ENCODE measurements at places on chromosomes 4 and X.
A peak's percentile ranks its signal among the peaks of the same experiment; 100 is the strongest.

- no peak for DNase-seq
Measured at GRCh38 chr4:81471298-81471587, 464 bp downstream of the RASGEF1B start.

GRCh38 chr4:114056599-114056998, 77.2 kb upstream of the ARSJ start:
- DNase-seq: no peak

- DNase-seq: no peak
Measured at GRCh38 chr4:109238746-109239145, 63.7 kb downstream of the COL25A1 start.

DNA sequence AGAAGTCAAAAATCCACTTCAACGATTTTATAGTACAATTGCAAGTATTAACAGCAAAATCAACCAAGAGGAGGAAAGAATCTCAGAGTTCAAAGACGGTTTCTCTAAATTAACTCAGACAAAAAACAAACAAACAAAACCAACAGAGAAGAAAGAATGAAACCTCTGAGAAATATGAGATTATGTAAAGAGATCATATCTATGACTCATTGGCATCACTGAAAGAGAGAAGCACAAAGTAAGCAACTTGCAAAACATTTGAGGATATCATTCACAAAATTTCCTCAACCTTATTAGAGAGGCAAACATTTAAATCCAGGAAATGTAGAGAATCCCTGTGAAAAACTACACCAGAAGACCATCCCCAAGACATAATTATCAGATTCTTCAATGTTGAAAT, 370.4 kb downstream of the INPP4B start:
- no peak for DNase-seq

- DNase-seq: no peak
Measured at GRCh38 chrX:63740382-63740781, 44.6 kb downstream of the ARHGEF9 start.

DNA sequence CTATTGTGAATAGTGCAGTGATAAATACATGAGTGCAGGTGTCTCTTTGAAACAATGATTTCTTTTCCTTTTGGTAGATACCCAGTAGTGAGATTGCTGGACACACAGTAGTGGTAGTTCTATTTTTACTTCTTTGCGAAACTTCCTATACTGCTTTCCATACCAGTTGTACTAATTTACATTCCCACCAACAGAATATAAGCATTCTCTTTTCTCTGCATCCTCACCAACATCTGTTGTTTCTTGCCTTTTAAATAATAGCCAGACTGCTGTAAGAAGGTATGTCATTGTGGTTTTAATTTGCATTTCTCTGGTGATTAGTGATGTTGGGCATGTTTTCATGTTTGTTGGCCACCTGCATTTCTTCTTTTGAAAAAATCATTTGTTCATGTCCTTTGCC, 105.9 kb downstream of the COL4A6 start:
- no peak for DNase-seq

GRCh38 chrX:8728932-8729535, 2.9 kb downstream of the ANOS1 start:
- DNase-seq: no peak

GRCh38 chr4:115315182-115315581, 201.8 kb upstream of the NDST4 start:
- DNase-seq: no peak

- DNase-seq: no peak
Measured at GRCh38 chr4:185344743-185345538, 50.8 kb downstream of the LRP2BP start.

GRCh38 chr4:184444215-184444952, 30.0 kb downstream of the IRF2 start:
- DNase-seq: no peak

GRCh38 chr4:171519457-171519856, 293.7 kb upstream of the GALNTL6 start:
- DNase-seq: no peak

DNA sequence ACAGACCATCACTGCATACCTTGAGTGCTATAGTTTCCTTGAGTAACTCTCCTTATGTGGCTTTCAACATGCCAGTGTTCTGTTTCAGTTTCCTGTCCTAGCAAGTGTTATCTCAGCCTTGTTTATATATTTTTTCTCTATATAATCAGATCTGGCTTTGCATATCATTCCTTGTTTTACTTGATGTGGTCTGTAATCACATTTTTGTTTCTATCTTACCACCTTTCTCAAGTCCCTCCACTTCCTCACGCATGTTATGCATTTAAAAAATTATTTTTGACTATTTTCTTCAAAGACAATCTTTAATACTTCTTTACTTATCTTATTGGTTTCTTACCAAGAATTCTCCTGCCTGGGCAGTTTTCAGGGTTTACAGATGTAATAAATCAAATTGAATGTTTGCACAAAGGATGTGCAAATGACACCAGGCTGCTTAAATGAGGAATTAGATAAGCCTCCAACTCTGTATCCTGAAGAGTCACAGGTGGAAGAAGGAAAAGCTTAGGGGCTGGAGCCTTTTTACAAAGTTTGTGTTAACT, 351.2 kb downstream of the BMPR1B start:
- DNase-seq: no peak

GRCh38 chr4:142044271-142044670, 407.9 kb downstream of the IL15 start:
- no peak for DNase-seq

- DNase-seq: no peak
Measured at GRCh38 chrX:136030303-136031191, 45.3 kb downstream of the SLC9A6 start.

DNA sequence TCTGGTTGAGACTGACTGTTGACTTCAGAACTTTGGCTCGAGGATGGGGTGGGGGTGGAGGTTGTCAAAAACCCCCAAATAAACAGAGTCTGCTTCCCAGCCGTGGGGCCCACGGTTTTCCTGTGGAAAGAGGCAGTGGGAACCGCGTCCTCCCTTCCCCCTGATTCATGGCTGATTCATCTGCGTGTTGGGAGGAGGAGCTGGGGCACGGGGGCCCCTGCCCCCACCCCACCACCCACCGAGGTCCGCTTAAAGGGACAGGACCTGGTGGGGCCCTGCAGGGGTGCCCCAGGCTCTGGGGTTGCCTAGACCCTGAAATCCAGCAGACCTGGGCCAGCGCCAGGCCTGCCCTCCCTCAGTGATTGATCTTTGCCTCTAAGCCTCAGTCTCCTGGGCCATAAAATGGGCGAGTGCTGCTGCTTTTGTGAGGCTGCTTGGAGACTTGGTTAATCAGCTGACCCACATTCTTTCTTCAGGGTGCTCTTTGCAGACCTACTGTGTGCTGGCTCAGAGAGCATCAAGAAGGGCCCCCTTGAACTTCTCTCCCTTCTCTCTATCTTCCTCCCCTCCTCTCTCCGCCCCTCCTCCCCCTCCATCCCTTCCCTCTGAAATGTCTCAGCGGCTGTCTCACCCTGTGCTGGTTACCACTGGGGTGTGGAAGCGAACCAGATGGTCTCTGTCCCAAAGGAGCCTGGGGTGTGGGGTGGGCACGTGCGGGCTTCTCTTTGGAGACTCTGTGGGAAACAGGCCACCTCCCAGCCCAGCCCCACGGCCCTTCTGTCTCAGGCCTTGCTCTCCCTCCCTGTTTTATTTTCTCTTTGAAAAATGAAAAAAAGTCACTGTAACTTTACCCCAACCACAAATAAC, 9.1 kb downstream of the HTRA3 start:
- no peak for DNase-seq

DNA sequence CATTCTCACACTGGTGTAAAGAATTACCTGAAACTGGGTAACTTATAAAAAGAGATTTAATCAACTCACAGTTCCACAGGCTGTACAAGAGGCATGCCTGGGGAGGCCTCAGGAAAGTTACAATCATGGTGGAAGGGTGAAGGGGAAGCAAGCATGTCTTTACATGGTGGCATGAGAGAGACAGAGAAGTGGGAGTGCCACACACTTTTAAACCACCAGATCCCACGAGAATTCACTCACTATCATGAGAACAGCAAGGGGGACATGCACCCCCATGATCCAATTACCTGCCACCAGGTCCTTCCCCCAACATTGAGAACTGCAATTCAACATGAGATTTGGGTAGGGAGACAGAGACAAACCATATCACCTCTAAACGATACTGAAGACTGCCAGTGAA, 23.0 kb downstream of the EPGN start:
- DNase-seq: no peak

DNA sequence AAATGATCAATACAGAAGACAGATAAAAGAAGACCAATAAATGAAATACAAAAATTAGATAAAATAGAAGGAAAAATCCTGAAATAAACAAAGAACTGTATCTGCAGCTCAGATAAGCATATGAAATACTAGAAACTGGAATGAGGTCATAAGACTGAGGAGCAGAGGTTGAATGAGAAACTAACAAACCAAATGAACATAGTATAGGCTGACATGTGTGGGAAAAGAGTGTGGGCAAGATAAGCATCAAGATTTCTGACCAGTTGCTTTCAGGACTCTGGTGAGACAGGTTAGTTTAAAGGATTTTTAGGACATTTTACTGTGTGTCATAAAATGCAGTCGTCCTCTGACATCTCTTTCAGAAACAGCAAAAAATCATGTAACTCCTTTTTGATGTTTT, 2073.2 kb upstream of the TENM3 start:
- no peak for DNase-seq

DNA sequence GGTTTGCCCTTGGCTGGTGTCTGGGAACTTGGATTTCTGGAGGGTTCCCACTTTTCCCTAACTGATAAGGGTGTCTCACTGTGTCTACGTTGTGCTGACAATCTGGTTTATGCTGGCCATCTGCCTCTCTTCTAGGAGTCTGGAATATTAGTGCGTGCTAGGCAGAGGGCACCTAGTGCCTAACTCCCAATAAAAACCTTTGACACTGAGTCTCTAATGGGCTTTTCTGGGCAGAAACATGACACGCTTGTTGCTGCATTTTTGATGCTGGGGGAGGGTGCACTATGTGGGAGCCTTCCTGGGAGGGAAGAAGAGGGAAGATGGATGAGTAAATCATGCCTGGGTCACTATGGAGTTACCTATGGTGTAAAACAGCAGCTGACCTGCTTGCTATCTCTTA, 16.3 kb upstream of the ZNF41 start:
- no peak for DNase-seq

DNA sequence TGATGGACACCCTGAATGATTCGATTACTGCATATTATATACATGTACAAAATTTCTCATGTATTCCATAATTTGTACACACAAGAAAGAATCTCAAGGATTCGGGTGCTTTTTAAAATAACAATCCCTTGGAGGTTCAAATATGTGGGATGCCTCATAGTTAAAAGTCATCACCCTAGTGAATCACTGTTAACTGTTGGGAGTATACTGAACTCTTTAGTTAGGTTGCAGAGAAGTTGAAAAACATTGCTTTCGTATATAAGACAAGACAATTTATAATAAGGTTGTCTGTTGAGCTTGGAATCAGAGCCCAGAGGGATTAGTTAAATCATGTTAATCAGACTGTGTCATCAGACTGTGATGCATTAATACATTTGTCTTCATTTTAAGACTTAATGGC, 15.6 kb downstream of the DCK start:
- no peak for DNase-seq

DNA sequence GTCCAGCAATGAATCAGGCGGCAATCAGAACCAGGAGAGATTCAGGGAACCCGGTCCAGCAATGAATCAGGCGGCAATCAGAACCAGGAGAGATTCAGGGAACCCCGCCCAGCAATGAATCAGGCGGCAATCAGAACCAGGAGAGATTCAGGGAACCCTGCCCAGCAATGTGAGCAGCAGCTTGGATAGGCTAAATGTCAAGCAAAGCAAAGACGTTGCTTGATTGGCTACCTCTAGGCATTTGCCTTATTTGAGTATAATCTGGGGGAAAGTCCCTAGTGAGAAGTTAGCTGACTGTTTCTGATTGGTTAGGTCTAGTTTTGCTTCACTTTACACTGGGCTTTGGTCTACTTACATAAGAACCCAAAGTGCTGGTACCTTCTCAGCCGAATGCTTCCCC, 1212.2 kb upstream of the TENM3 start:
- no peak for DNase-seq

DNA sequence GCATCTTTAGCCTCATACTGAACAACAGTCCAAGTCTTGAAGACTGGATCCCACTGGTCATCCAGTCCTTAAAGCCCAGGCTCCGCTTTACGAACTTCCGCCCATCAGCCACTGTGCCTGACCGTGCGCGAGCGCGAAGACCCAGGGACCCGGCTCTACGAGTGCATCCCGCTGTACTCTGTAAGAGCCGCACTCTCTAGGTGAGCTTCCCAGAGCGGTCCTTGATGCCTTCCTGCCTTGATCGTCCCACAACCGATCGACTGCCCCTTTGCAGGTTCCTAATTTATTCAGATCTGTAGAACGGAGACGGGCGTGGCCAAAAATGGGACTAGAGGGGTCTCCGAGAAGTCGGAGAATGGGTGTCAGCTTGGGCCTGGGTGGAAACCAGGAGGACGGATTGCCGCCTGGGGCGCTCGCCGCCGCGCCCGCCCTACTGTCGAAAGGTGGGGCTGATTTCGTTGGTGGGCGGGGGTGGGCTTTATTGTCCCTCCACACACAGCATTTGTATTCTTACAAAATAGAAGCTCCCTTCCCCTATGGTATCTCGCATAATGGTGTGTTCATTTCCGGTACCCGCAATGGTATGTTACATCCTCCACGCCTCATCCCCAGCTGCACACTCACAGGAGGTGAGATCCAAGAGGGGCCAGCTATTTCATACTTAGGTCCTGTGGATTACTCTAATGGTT, 42.3 kb upstream of the FAM156A start:
- no peak for DNase-seq

DNA sequence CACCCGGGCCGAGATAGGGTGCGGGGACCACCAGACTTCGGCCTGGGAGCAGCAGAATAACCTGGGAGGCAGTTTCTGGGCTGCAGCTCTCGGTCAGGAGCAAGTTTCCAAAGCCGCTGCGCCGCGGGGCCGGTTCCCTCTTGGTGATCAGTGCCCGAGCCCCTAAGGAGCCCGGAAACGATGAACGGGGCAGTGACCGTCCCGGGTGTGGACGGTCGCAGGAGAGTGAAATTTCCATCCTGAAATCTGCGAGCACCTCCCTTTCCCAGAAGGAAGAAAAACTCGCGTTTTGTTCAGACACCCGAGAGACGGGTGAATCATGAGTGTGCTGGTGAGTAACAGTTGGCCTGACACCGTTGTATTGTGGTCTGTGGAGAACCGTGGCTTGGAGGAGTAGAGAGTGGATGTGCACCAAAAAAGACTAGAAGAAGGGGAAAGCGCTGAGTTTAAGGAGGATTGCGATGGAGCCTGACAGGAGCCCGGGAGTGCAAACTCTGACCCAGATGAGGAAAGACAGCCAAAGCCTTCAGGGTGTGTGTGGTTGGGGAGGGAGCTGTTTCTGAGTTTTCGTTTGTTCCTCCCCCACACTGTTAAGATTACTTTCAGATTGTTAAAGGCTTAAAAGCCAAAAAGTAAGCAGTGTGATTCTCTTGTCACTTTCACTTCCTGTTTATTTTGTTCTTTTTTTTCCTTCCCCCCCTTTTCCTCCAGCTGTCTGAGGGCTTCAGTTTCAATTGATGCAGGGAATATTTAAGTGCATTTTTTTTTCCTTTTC, 828 bp downstream of the MCUB start:
- DNase-seq: peak; percentile 12

GRCh38 chrX:7223271-7223670, 75.3 kb upstream of the PUDP start:
- no peak for DNase-seq

Measured in iPS DF 19.7 (cell line).